ENCODE measurements at places on chromosomes 2 and 18.

DNA sequence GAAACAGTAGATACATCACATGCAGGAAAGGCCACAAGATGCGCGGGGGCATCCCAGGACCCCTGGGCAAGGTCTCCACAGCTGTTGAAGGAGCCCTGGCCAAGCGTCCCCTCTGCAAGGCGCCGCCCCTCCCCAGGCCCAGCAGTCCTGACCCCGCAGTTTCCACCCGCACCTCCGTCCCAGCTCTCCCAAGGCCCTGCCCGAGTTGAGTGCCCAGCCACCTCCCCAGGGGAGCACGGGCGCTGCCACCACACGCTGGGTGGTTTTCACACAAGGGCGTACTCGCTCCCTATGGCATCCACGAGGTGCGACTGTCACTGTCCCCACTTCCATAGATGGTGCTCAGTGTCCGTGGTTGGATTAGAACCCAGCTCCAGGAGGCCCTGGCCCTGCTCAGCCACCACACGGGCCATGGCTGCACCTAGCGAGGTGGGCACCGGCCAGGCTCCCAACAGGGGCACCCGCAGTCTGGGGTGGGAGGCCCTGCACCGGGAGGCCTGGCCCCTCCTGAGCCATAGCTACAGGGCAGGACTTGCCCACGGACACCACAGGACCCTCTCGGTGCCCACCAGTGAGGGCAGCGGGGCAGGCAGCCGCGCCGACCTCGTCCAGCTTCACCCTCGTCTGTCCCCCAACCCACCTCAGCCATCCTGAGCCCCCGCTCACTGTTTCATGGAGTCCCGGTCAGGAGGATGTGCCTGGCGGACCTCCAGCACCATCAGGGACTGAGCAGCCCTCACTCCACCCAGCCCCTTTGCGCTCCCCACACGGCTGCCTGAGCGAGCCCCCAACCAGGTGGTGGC lies 36.0 kb downstream of the KIF1A start:
- no peak for DNase-seq

- DNase-seq = no peak
Measured at GRCh38 chr2:128316777-128317180, 1.9 kb downstream of the HS6ST1 start.

- no peak for DNase-seq
Measured at GRCh38 chr2:10311736-10312135, 9.0 kb downstream of the HPCAL1 start.

GRCh38 chr2:28678944-28679343 lies 72.7 kb upstream of the PPP1CB start:
- DNase-seq = no peak

- no peak for DNase-seq
Measured at GRCh38 chr2:127012215-127012614, 94.7 kb downstream of the BIN1 start.

DNA sequence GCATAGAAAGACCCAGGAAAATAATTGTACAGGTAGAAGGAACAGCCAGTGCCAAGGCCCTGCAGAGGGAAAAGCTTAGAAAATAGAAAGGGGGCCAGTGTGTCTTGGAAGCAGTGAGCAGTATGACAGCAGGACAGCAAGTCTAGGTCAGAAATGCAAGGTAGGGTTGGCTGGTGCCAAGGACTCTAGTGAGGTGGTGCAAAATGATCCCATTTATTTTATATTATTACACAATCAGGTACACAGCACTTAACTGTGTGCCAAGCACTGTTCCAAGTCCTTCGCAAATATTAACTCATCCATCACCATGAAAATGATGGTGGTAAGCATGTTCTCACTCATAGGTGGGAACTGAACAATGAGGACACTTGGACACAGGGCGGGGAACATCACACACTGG lies 100.0 kb downstream of the AQP4 start:
- DNase-seq = no peak

DNA sequence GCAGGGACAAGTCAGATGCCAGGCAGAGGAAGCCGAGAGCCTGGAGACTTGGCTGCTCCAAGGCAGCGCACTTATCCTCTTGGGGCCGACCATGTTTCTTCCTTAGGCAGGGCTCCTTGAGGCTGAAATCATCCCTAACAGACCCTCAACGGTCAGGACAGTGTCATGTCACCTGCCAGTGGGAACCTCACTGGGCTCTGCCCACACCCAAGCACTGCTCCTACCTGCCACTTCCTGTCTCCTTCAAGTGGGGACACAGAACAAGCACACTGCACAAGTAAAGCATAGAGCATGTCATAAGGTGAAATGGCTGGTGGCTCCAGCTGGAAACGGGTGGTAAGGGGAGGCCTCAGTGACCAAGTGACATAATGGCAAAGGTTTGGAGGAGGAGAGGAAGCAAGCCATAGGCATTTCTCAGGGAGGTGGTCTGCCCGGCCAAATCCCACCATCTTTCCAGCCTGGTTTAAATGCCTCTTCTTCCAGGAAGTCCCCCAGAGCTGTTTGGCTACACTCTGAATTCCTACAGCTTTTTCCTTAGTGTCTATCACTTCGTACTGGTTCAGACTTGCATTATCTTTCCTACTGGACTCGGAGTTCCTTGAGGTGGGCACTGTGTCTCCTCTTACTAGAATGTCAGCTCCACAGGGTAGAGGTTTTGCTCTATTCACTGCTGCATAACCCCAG lies 7.3 kb upstream of the ATOH8 start:
- DNase-seq = no peak

- no peak for DNase-seq
Measured at GRCh38 chr2:144659731-144660275, 139.9 kb upstream of the ZEB2 start.

DNA sequence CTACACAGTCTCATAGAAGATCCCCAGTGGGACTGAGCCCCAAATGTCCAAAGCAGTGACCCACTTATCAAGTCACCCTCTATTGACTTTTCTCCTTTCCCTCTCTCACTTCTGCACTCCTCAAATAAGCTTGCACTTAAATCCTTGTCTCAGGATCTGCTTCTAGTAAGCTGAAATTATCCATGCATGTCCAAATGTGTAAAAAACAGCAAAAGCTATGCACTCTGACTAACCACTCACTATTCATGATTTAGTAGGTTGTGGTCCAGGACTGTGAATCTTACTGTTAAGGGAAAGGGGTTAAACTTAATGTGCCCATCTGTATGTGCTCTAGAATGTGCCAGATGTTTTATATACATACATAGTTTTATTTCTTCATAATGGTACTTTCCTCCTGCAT lies 115.4 kb downstream of the SCG2 start:
- no peak for DNase-seq

- DNase-seq = no peak
Measured at GRCh38 chr2:16546128-16546754, 119.4 kb downstream of the CYRIA start.

DNA sequence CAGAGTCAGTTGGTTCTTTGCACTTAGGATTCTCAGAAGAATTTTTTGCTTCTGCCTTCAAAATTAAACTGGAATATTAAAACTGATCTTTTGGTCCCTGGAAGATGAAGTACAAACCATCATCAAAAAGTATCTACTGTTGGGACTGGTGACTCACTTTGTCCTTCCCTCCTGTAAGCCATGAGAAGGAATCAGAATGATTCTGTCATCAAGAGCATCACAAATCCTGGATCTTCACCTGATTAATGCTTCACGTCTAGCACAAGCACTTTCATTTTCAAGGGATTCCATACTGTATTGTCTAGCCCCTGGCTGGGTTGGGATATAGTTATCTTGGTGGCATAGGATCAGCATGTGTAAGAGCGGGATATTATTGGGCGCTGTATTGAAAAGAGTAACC lies 69.3 kb upstream of the CYP1B1 start:
- no peak for DNase-seq

DNA sequence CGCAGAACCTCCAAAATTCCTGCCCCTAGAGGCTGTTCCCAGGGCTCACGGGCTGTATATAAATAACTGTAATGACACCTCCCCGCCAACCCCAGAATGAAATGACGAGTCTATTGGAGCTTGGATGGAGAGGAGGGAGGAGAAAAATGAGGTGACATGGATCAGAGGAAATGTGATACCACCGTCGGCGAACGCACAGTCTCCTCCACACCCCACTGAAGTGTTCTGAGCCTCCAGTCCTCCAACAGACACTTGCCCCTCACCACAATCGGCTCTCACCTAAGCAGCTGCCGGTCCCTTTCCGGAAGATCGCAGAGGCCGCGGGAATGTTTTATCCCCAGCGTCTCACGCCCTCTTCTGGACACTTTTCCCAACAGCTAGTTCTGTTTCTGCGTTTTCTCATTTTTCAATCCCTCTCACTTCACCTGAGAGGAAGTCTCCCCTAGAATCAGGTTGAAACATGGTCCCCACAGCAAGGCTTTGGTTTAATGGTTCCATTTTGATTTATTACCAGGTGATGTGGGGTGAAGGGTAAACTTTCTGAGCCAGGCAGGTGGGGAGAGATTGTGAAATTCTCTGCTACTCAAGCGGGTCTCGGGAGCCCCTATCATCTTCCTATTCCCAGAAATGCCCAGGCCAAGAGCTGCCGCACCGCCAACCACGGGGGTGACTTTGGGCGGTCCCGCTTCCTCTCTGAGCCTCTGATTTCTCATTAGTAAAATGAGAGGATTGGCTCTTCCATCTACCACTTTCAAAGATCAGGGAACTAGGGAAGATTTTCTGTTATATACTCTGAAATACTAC lies 9.1 kb upstream of the MYO5B start:
- peak; percentile 62 for DNase-seq

GRCh38 chr2:227932001-227932400 lies 60.6 kb downstream of the DAW1 start:
- no peak for DNase-seq

GRCh38 chr18:46297621-46298020 lies 193.4 kb downstream of the HAUS1 start:
- no peak for DNase-seq

DNA sequence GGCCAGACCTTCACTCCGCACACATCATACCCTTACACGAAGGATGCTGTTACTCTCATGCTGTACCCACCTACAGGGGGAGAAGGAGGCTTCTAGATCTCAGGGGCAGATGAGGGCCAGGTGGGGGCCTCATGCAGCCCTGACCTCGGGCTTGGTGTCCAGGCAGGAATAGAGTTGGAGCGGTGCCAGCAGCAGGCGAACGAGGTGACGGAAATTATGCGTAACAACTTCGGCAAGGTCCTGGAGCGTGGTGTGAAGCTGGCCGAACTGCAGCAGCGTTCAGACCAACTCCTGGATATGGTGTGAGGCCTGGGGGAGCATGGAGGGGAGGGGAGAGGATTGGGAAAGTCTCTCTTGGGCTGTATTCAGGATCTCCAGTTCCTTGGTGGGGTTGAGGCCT lies 4.0 kb upstream of the RNF181 start:
- DNase-seq = no peak

DNA sequence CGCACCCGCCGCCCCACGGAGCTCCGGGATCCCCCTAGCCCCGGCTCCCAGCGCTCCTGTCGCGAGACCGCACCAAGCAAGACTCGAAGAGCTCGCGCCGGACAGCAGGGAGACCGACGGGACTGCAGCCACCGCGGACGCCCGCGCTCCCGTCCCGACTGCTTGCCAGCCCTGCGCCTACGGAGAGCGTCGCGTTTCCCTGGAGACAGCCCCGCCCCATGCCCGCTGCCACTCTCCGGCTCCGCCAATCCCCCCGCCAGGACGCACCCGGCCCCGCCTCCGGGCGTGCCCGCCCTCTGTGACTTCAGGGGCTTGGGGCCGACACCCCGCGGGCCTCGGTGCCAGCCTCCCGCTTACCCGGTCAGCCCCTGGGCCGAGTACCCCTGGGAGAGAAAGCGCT lies at the start of gene ANKMY1:
ANKMY1 (minus strand) TSS at position 181 of the 400 bp plus-strand sequence. CDS start 653 bp downstream, outside the sequence.
- DNase-seq = no peak

DNA sequence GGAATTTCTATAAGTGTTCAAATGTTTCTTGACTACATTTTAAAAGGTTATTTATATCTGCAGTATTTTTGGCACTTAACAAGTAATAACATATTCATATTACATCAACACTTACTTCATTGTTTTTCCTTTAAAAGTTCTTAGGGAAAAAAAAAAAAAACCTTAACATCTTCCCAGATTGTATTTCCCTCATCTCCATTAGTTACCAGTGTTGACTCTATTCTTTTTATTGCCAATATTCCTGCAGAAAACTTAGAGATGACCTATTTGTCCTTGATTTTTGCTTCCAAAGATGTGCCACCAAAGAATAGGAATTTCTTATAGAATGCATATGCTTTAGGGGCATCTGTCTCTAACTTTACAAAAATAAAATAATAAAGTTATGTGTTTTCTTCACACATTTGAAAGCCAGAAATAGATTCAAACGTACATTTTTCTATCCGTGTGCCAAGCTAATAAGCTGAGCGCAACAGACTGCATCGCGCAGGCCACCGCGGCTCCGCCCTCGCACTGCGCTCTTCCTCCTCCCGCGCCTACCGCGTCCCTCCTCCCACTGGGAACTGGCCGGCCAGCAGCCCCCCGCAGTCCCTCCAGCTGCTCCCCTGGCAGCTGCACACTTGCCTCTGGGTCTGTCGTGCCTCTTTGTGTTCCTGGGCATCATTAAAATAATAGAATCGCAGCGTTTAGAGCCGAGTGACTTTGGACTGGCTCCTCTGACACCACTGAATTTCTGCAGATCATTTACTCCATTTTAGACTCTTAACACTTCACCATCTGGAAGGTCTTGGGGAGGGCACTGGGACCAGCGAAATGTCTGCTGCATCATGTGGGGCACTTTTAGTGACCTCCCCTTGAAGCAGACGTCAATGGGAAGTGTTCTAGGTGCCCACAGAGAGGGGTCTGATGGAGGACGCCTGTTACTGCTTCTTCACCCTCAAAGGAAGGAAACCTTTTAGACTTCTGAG lies 21.2 kb upstream of the NAB1 start:
- DNase-seq = peak; percentile 8

GRCh38 chr2:177537636-177538035 lies 145.1 kb downstream of the AGPS start:
- DNase-seq = no peak

DNA sequence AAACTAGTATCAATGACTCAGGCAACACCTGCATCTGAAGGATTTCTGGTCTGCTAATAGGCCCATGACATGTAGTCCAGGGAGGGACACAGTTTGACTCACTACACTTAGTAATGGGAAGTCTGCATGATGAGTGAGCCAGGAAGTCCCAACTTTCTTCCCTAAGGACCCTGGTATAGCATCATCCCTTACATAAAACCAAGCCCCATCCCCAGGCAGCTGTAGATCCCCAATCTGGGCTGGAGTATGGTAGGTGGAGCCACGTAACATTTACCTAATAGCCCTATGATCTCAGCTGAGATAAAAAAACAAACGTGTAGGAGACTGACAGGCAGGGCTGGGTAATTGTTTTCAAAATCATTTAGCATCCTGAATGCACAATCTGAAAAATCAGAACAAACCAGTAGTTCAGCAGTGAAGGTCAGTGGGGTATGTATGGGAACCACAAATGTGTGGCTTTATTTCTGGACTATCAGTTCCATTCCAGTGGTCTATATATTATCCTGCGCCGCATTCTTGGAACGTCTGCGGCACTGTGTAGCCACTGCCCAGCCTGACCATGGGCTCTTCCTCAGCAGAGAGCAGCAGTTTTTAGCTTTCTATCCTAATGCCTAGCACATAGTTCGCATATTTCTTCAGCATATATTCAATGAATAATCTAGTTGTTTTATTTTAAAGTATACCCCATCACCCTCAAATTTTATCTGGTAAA lies 33.5 kb downstream of the EPB41L3 start:
- DNase-seq = no peak

DNA sequence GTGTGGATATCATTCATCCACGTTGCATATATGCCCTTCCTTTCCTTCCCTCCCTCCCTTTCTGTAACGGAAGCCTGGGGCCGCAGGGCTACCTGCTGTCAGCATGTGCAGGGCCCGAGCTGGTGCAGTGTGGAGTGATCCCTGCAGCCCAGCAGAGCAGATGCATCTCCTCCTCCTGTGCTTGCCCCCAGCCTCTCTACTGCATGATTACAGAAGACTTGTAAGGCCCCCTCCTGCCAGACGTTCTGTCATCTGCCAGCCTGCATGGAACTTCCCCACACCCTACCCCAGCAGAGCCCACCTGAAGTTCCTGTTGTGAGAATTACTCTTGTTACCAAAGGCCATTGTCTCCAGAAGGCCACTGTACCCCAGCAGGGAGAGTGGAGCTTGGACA lies 67.5 kb upstream of the FOSL2 start:
- DNase-seq = peak; percentile 80

Data from NCI-H524 treated with DMSO at 0.1 percent for 48 hours (cell line).